NCI-H187 (cell line): ENCODE measurements at places on chromosomes 3 and 15.

DNA sequence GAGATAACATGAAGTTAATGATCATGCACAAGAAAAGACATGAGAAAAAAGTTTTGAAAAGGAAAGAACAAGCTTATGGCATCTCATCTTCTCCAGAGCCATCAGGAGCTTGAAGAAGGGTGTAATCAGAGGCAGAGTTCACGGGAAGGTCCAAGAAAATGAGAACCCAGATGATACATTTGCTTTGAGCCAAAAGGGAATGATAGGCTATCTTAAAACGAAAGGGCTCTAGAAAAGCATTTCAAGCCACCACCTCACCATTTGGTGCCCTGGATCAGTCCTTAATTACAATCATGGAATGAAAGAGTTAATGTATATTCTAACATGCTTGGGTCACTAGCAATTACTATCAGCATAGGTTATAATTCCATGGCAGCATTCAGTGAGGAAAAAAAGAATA lies 781.8 kb downstream of the ROBO1 start:
- no peak for DNase-seq

DNA sequence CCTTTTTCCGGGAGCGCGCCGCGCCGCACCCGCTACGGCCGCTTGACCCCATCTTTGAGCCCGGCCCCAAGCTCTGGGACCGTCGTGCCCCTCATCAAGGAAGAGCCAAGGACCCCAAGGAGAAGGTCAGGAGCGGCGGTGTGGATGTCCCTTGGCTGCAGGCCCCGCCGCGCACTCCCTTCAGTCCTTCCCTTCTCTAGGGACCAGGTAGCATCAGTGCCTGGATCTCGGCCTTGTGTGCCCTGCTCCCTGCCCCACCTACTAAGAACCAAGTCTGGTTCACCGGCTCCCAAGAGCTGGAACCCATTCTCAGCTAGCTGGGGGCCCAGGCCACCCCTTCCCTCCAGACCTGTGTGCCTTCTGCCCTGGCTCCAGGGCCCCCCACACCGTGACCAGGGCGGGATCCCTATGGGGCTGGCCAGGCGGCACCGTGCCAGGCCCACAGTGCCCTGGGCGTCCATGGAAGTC lies 69.3 kb upstream of the CGNL1 start:
- DNase-seq, result no peak

DNA sequence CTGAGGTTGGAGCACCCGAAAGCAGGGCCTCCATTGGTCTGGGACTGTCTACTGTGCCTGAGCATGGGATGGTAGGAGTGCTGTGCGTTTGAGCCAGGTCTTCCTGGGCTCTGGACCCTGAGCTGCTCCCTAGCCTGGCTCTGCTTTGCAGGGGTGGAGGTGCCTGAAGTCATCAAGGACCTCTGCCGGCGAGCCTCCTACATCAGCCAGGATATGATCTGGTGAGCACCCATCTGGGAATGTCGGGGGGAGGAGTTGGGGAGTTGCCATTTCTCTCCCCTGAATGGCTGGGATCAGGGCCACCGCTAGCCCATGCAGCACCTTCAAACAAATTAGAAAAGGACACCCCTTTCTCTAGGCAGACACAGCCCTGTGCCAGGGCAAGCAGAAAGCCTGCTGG lies 20.7 kb downstream of the DUOX1 start:
- no peak for DNase-seq

- no peak for DNase-seq
Observed at GRCh38 chr3:181567311-181568075, 144.2 kb upstream of the SOX2 start.

- no peak for DNase-seq
Observed at GRCh38 chr3:138941259-138941885, 5.6 kb downstream of the FOXL2 start.

DNA sequence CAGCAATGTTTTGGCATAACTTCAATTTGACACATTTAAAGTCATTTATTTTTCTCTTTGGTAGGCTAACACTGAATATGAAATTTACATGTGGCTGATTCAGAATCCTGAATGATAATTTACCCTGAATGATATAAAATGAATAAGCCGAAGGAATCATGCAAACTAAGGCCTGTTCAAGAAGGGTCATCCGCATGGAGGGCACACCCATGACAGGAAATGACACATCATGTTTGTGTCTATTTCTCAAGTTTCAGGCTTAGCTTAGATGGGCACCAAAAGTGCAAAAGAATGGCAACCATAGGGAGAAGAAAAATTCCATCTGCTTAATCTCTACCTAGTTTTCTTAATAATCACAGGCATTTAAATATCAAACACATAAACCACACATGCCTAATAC lies 141.5 kb downstream of the DUT start:
- no peak for DNase-seq

DNA sequence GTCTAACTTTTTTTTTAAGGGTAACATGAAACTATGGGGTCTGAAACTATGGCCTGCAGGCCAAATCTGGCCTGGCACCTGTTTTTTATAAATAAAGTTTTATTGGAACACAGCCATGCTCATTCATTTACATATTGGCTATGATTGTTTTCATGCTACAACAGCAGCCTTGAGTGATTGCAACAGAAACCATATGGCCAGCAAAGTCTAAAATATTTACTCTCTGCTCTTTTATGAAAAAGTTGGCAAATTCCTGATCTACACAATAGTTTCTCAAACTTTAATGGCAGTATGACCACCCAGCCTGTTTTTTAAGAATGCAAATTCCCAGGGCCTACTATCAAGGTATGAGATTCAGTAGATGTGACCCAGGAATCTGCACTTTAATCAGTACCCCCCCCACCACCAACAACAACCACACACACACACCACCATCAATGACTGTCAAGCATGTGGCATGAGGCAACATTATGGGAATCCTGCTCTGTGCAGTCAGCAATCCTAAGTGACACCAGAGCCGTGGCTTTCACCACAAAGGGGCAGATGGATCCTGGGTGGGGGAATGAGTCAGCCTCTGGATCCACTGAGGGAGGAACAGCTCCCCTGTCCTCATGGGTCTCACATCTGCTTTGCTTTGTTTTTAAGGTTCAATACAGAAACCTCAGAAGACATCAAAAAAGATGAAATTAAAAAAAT lies 142.8 kb downstream of the NTRK3 start:
- DNase-seq, result no peak

DNA sequence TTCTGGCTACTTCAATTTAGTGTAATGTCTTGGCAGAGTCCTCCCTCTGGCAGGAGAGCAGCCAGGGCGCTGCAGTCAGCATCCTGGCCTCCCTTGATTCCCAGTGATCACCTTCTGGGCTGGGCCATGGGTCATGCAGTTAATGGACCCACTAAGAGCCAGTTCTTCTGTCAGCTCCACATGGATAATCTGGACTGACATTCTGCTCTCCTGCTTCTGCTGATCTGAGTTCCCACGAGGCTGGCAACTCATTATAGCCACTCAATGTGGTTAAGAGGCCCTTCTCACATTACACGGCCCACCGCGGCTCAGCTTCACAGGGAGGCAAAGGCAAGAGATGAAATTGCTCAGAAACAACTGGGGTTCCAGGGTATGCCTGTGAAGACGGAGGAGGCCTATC lies 94.0 kb downstream of the WDR76 start:
- DNase-seq, result peak; percentile 42

- no peak for DNase-seq
Observed at GRCh38 chr15:96160800-96161199, 169.7 kb upstream of the NR2F2 start.

GRCh38 chr15:26372706-26373105 lies 400.2 kb downstream of the GABRB3 start:
- DNase-seq, result no peak

GRCh38 chr15:62186578-62186977 lies 21.5 kb upstream of the C2CD4B start:
- no peak for DNase-seq

- DNase-seq, result no peak
Observed at GRCh38 chr3:170179432-170179831, 2.1 kb downstream of the PHC3 start.

- DNase-seq, result no peak
Observed at GRCh38 chr3:119924111-119925094, 142.5 kb downstream of the NR1I2 start.

GRCh38 chr3:72517921-72518424 lies 330.3 kb downstream of the SHQ1 start:
- DNase-seq, result no peak

DNA sequence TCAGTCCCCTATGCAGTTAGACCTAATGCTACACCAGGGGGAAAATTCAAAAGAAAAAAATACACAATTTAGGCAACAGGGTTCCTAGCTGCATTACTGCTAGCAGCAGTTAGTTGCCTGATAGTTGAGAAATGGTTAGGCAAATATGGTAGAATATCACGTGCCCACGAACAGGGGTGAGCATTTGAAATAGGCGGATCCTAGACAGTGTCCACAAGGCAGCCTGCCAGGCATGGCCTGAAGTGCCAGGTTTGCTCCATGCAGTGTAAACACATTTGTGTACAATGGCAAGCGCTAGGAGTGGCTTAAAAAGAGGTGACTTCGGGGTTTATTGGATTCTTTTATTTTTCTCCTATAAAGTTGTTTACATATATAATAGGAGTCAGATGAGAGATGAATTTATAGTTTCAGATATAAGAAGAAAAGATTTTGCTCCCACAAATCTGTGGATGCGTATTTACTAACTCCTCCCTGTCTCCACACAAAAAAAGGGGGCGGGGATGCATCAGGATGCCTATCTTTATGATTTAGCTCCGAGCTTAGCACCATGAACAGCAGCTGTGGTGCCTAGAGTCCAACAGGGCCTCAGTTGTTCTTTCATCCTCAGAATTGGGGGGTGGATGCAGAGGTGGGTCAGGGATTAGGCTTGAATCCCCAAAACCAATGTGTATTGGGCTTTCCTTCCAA lies 3.9 kb upstream of the TGM4 start:
- DNase-seq, result no peak

- no peak for DNase-seq
Observed at GRCh38 chr3:164918905-164919304, 159.4 kb downstream of the SI start.

DNA sequence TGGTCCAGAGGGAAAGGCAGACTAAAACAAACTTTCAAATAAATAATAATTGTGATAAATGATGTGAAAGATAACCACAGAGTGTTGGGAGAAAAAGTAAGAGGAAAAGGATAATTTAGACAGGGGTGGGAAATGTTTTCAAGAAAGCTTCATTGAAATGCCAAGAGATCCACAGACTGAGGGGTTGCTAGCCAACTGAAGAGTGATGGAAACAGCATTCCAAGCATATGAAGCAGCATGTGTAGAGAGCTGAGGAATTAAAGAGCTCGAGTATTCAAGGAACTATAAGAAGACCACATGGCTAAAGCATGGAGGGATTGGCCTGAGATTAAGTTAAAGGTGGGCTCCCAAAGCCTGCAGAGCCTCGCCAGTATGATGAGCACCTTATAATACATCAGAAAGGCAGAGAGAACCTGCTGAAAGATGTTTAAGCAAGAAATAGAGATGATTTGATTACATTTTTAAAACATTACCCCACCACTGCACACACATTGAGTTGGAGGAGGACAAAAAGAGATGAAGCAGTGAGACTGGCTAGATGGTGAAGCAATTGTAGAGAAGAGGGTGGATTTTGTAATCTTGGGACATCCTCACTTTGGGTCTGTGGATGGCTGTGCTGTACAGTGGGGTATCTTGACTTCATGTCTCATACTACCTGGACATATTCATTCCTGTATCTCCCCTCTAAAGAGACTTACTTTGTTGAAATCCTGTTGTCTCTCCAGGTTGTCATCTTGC lies 100.8 kb downstream of the STAC start:
- DNase-seq, result no peak

- DNase-seq, result no peak
Observed at GRCh38 chr3:112086875-112087524, 811 bp downstream of the C3orf52 start.

DNA sequence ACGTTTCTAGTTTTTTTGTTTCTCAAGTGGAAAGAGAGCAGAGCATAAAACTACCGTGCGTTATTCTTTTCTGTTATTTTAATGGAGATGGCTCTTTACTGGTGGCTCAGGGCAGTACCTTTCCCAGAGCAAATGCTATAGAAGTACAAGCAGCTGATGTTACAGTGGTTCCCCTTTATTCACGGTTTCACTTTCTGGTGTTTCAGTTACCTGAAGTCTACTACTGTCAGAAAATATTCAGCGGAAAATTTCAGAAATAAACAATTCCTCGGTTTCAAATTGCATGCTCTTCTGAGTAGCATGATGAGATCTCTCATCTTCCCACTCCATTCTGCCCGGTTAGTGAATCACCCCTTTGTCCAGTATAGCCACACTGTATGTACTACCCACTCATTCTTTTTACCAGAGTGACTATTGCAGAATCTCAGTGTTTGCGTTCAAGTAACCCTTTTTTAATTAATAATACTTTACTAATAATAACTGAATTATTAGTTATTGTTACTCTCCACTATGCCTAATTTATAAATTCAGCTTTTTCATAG lies 597.5 kb upstream of the ROBO2 start:
- DNase-seq, result no peak

DNA sequence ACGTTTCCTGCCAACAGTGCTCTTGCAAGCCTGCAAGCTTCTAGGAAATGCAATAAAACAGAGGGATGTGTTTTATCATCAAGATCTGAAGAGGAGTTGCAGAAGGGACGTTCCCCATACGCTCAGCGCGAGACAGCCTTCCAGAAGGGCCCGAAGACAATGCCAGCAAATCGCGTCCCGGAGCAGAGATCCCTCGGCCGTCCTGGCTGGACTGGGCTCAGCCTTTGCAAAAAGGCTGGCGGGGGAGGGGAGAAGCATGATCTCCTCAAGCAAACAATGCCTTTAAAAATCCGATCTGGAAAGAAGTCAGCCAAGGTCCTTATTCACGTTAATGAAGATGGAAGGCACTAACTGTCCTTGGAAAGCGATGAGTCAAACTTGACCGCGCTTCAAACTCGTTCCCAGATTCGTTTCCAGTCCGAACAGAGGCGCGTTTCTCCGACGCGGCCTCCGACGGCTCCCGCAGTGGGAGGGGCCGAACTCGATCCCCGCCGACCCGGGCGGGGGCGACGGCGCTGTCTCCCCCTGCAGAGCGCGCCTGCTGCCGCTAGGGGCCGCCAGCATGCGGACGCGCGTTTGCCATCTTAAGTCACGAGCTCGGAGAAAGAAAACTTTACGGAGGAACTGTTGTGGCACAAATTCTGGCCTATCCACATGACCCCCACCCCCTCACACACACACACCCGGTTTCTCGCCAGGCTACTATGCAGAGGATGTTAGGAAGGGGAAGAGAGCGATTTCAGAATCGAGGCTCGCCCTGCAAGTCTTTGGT lies 5.5 kb downstream of the BCL6 start:
- DNase-seq, result peak; percentile 56

- DNase-seq, result no peak
Observed at GRCh38 chr15:56906766-56907165, 11.7 kb upstream of the TCF12 start.

DNA sequence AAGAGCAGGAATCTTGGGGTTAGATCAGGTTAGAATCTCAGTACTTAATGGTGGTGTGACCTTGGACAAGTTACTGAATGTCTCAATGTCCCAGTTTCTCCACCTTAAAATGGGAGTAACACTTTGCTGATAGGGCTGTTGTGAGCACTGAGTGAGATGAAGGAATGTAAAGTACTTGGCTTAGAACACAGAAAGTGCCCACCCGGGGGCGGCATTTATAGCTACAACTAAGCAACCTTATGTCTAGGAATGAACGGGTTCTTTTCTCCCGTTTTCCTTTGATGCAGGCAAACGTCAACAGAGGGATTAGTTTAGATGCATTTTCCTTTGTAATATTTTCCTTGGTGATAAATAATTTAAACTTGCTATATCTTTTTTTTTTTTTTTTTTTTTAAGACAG lies 176.6 kb downstream of the USP13 start:
- DNase-seq, result no peak
